Kidney glomerular epithelial cell (primary cell): ENCODE measurements at places on chromosomes 5 and 9.

- DNase-seq: no peak
These were observed 158.4 kb downstream of the CPLANE1 start for GRCh38 chr5:37090781-37091180.

- no peak for DNase-seq
These were observed 41.2 kb downstream of the DNAJC21 start for GRCh38 chr5:34970552-34970951.

DNA sequence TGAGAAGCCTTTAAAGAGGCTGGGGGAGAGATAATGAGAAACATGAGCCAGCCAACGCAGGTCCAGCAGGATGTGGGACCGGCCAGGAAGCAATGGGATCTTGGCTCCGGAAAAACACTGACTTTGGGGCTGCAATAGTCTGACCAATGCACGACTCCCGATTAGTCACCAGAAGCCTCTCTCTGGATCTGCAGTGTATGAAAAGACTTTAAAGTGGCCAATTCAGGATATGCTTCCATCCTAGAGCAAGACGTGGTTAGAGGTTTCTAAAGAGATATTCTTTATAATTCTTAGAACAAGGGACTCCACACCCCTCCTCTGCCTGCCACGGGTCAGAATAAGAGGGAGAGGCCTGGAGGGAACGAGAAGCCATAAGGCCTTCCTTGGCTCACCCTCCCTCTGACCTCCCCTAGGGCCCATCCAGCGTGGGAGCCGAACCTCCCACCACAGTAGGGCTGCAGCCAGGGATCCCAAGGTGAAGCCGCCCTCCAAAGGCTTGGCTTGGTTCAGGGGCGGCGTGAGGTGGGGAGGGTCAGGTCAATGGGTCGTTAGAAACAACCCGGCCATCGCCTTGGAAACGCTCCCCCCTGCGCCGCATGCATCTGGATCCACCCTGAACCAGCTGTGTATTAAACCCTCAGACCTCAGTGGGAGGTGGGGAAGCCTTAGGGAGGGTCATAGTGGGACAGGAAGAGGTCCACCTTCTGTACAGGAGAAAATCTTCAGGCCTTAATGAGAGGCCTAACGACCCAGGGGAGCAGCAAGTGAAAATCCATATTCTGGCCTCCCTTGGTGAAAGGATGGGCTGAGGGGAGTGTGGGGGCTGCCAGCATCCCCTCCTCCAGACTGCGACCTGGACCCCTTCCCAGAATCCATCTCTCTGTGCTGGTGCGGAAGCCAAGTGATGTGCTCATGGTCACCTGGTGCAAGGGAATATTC is 11.1 kb downstream of the FGF1 start:
- DNase-seq: no peak

GRCh38 chr9:98573749-98574278 is 134.9 kb downstream of the GABBR2 start:
- DNase-seq: no peak

DNA sequence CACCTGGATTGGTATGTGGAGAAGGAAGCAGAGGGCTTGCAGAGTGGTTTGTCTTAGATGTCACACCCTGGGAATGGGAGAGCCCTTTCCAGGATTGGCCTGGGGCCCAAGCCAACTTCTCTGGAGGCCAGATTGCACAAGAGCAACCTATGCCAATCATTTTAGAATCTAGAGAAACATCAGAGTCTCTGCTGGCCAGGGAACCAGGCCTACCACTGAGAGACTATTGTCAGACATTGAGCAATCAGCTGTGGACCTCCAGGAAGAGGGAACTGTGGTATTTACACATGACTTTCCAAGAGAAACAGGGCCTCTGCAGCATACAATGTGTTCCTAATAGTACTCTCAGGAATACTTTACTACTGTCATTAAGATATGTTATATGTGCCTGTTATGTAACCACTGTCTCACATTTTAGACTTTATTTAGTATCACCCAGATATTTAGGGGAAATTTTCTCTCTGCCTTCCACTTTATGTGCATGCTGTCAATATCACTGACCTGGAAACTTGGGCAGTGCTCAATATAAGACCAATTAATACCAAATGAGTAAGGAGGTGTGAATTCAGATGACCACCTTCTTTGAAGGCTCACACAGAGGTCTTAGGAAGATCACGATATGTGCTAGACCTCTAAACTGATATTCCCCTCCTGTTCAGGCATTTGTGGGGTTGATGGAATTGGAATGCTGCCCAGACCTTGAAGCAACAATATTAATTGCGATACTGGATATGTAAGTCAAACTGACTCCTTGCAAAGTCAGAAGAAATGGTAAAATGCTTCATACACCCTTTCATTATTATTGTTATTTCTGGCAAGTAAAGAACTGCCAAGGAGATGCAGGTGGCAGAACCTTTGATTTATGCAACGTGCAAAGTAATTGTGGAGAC is 20.5 kb upstream of the CCL28 start:
- peak; percentile 81 for DNase-seq

DNA sequence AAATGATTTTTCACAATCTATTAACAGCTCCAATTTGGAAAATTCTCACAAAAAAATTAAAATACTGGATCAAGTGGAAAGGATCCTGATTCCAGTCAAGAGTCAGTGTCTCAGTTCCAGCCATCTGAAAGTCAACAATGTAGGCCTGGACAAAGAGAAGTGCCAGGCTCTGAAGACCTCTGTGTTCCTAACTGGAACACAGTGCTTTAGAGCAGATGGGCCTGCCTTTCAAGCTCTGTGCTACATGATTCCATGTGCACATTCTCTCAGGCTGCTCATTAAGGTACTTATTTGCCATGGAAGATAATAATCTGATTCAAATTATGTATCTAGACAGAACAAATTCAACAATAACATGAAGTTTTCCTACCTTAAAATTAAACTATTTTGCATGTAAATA is 30.2 kb upstream of the ALDH1A1 start:
- DNase-seq: peak; percentile 32

- DNase-seq: no peak
These were observed 77.1 kb downstream of the GOLPH3 start for GRCh38 chr5:32096891-32097595.

GRCh38 chr5:122404018-122404417 is 92.0 kb downstream of the SNCAIP start:
- DNase-seq: no peak

DNA sequence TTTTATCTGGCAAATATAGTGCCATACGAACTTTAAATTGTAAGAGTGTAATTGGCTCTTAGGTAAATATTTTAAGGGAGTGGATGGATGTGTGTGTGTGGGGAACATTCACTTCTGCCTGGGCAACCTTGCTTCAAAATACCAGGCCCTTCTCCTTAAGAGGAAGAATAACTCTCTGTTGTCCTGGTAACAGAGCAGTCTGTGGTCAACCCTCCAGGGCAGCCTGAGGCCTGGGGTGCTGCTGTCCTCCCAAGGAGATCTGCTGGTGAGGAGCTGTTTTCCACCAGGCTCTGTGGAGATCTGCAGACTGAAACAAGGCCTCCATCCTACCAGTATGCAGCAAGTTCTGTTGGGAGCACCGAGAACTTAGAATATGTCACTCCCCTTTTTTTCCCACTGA is 325.2 kb downstream of the PSAT1 start:
- no peak for DNase-seq

GRCh38 chr9:122383992-122384461 is 13.2 kb downstream of the PTGS1 start:
- DNase-seq: no peak

DNA sequence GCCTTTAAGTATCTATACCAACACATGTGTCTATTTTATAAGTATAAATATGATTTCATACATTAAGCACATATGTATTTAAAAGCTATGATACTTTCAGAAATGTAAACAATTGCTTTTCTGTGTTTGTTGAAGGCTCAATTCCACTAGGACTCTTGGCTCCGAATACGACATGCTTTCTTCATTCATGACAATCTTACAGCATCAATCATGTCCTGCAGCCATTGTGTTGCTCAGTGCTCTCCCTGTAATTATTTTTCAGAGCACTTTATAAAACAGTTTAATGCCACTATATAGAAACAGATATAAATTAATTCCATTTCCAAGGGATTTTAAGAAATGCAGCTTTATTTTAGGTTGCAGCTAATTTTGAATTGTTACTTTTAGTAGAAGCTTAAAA is 167.3 kb downstream of the TAF11L14 start:
- DNase-seq: no peak

GRCh38 chr9:120386390-120387131 is 193.4 kb downstream of the CDK5RAP2 start:
- DNase-seq: peak; percentile 20

- no peak for DNase-seq
These were observed 11.7 kb upstream of the F2R start for GRCh38 chr5:76704131-76704663.

- no peak for DNase-seq
These were observed 38.8 kb downstream of the MYO10 start for GRCh38 chr5:16897284-16897704.

DNA sequence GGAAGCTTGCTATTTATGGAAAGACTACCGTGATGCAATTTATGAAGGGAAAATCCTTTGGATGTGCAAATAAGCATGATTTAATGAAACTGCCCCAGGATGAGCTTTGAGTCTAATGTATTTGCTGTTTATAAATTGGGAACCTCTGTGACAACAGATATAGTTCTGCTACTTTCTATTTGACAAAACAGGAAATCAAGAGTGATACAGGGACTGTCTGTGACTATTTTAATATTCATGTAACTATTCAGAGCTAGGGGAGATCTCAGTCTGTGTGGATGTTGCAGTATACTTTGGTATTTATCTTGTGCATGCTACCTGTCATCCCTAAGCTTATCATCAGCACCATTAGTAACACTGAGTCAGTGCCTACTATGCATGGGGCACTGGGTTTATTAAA is 132.1 kb downstream of the PDZD2 start:
- no peak for DNase-seq

GRCh38 chr9:38162332-38163211 is 93.5 kb upstream of the SHB start:
- DNase-seq: no peak

DNA sequence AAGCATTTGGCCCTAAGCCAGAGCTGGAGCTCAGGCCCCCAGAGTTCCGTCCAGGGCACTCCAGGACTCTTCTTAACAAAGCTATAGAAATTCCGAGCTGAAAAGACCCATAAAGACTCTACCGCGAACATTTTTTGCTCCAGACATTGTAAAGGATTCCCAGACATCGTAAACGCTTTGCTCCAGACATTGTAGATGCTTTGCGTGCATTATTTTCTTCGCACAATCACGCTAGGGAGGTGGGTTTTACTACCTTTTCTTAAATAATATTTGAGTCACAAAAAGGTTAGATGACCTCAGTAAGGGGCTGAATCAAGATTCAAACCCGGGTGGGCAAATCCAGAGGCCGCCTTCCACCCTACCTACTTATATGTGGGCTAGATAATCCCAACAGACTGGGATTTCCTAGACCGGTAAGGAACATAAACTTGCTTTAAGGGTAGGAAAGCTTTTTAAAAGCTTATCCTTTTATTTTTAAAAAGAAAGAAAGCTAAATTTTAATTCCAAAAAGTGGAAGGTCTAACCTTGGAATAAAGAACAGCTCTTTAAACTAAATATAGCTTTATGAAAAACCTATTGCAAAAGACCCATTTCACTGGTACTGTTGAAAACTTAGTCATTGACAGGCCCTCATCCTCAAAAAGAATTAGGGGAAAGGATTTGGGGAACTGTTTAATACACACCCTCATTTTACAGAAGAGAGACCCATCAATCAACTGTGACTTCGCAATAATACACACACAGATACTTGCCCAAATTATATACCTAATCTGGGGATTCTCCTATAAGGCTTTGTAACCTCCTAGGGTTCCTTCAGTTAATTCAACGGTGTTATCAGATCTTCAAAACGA is 822 bp upstream of the TNIP1 start:
- DNase-seq: peak; percentile 62

DNA sequence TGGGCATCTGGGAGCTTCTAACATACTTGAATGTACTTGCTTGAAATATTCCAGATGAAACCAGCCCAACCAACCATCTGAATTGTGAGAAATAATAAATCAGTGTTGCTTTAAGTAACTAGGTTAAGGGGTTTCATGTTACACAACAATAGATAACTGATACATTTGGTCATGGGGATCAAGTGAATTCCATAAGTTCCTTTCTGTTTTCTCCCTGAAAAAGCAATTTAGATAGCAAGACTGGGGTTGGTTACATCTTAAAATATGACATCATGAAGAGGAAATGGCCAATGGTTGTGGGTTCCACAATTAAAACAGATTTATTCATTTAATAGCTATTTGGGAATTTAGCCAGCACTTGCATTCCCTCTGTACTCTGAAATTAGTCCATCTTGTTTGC is 559.7 kb downstream of the TLR4 start:
- DNase-seq: no peak

DNA sequence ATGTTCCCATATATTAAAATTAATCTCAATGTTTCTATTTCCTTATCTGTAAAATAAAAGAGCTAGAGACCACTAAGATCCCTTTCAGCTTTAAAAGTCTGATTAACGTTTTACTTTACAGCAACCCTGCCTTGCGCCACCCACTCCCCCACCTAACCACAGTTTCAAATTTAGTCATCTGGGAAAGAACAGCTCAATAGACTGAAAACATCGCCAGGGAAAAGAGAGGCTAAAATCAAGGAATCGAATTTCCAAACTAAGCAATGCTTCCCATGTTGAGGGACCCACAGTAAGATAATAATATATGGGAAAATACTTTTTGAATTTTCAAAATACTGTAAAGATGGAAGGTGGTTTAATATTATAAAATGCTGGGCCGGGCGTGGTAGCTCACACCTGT is 6.6 kb downstream of the SAXO1 start:
- peak; percentile 9 for DNase-seq

GRCh38 chr9:121322037-121322736 is 47.9 kb downstream of the STOM start:
- DNase-seq: peak; percentile 93
